ENCODE measurements at places on chromosomes 5 and 9.

- no peak for DNase-seq
Measured at GRCh38 chr5:171839112-171839511, 53.5 kb downstream of the SMIM23 start.

DNA sequence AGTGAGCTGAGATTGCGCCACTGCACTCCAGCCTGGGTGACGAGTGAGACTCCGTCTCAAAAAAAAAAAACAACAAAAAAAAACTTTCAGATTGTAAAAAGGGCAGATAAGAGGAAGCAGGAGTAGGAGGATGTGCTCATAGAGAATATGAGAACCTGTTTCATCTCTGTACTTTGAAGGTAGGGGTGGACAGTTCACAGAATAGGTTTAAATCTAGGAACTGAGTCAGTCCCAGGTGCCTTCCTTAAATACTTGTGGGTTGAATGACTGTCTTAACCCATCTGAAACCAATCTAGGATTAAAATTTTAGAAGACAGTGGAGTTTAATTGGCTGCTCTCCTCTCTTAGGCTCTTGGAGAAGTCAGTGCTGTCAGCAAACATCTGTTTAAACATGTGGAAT lies 12.4 kb downstream of the POLK start:
- no peak for DNase-seq

DNA sequence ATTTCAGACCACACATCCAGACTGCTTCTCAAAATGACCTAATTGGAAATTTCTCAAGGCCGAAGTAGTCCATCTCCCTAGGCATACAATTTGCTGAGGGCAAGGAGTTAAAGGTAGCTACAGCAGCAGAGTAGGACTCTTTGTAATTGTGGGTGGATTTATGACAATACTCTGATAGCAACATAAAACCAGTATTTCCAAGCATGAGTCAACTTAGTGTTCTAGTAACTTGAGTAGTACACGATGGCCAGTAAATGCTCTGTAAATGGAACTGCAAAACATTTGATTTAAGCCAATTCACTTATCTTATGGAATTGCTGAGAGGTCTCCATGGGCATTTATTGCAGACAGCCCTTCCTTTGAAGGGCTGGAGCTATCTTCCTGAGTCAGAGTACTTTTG lies 352.2 kb downstream of the PLK2 start:
- no peak for DNase-seq

GRCh38 chr5:23730023-23730422 lies 222.6 kb downstream of the PRDM9 start:
- no peak for DNase-seq

GRCh38 chr9:8907868-8908267 lies 1108.3 kb upstream of the DMAC1 start:
- DNase-seq = no peak

GRCh38 chr5:107404595-107405374 lies 266.0 kb downstream of the EFNA5 start:
- DNase-seq = no peak

GRCh38 chr9:19471737-19472648 lies 63.2 kb downstream of the ACER2 start:
- DNase-seq = peak; percentile 37

GRCh38 chr9:94976077-94976476 lies 249.6 kb downstream of the AOPEP start:
- DNase-seq = no peak

DNA sequence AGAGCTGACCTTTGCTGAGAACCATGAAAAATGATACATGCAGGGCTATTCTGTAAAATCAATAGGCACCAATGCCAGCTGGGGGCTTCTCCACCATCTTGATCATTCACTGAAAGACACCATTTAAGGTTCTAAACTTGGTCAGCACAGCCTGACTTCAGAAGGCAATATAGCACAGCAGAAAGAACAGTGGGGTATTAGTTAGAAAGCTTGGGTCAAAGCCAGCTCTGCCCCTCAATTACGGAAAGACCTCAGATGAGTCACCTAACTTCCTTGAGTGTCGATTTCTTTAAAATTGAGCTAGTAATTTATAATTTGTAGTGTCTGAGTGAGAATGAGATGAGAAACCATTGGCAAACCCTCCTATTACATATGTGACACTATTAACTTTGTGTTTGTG lies 3.4 kb downstream of the TNC start:
- no peak for DNase-seq

DNA sequence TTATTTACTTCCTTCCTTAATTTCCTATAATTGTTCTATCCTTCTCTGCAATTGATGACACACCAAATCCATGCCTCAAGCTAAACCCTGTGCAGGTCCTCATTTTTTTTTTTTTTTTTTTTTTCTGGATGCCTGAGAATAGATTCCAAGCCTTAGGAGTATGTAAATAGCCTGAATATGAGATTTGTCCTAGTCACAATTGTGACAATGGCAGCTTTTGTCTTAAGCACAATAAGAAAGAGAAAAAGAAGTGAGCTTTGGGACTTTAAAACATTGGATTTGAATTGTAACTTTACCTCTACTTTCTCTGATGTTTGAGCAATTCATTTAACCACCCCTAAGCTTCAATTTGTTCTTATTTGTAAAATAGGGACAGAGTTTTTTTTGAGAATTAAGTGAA lies 280.5 kb downstream of the TUSC1 start:
- DNase-seq = no peak

DNA sequence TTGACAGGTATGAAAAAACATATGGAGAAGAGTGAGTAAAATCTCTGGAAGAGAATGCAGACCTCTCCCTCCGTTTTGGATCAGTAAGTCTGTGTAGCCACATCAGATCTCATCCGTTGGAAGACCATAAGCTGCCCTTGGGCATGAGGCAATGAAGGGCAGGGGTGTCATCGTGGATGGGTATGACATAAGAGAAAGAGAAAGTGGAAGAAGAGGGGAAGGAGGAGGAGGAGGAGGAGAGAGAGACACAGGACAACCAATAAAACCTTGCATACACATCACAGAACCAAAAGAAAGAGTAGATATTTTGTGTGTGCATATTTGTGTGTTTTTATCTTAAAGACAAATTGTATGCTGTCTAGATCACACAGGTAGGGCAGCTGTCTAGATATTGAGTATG lies 50.7 kb downstream of the PRRC1 start:
- no peak for DNase-seq

GRCh38 chr5:134463176-134463720 lies 51.6 kb upstream of the CDKN2AIPNL start:
- no peak for DNase-seq

- DNase-seq = no peak
Measured at GRCh38 chr9:87890837-87891236, 8.2 kb downstream of the SPATA31E1 start.

- no peak for DNase-seq
Measured at GRCh38 chr9:120729791-120730241, 15.5 kb upstream of the MEGF9 start.

GRCh38 chr5:150081541-150082283 lies 4.6 kb downstream of the CSF1R start:
- no peak for DNase-seq

- no peak for DNase-seq
Measured at GRCh38 chr5:16797951-16798350, 138.1 kb downstream of the MYO10 start.

DNA sequence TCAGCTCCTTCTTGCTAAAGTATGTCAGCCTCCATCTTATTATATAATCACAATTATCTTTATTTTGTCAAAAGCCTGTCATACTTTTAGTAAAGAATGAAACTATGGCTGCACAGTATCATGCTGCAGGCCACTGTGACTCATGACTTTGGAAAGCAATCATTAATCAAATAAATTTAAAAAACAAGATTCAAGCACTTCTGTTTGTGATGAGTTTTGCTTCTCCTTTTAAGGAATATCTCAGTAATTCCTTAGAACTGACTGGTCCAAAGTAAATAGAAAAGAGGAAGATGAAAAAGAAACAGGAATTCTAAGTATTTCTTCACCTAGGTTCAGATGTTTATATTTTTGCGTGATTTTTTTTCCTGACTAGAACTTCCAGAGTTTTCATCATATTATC lies 83.1 kb downstream of the EDIL3 start:
- DNase-seq = no peak

- no peak for DNase-seq
Measured at GRCh38 chr9:4862506-4863250, 69.9 kb downstream of the RCL1 start.

DNA sequence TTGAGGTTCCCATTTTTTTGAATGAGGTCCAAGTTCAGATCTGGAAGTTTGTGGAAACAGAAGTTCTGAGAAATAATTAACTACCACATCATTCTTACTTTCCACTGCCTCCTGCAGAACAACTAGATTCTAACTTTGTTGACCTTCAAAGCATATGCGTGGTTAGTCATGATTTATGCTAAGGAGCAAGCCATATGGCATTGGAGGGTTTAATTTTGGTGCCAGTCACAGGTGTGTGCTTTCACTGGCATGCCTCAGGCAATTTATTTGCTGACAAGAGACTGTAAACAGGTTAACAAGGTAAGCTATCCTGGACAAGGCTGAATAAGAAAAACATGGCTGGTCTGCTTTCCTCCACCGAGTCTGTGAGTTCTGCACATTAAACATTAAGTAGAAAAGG lies 31.5 kb downstream of the HMHB1 start:
- no peak for DNase-seq

GRCh38 chr5:72711351-72711750 lies 105.1 kb upstream of the TNPO1 start:
- peak; percentile 6 for DNase-seq

GRCh38 chr9:89026876-89027275 lies 35.6 kb downstream of the S1PR3 start:
- DNase-seq = no peak

GRCh38 chr9:87516222-87516925 lies 18.7 kb downstream of the DAPK1 start:
- no peak for DNase-seq

DNA sequence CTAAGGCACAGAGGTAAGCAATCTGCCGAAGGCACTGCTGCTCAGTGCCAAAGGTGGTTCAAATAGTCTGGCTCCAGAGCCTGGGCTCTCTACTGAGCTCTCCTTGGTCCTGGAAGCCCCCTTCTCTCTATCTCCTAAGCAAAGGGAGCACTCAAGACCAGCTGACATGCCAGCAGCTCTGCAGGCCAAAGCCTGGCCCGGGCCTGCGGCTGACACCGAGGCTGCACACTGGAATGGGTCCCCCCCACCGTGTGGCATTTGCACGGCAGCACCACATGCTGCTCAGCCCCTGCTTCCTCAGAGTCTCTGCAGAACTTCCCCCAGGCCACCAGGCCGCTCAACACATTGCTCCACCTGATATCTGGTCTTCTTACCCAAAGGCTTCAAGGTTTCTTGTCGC lies 57.8 kb upstream of the GOLPH3 start:
- no peak for DNase-seq

DNA sequence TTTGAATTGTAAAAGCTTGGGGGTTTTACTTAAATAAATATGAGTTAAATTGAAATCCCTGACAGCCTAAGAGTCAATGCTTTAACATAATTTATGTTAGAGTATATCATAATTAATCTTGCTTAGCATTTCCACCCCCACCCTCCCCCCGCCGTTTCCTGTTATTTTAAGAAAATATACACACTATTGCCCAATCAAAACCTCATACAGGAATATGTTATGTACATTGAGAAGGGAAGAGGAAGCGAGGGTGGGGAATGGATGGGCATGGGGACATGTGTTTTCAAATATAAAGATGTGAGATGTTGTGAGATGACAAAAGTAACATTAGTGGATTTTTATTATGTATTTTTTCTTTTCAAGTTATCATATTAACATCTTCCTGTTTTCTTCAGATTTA lies 561.1 kb upstream of the MEF2C start:
- DNase-seq = no peak
